ENCODE measurements at places on chromosomes 16 and 17.

DNA sequence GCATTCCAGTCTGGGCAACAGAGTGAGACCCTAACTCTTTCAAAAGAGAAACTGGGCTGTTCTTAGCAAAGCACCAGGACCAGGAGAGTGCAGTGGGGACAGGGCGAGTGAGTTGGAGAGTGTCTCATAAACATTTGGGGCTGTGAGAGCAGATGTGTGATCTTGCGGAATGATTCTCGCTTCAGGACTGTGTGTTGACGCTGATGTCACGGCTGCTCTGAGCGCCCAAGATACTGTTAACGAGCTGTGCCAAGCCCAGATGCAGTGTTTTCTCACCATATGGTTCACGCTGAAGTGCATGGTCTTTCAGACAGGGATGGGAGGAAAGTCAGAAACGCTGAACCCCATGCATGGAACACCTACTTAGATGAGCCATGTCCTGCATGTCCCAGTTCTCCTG, 438.2 kb downstream of the HS3ST4 start:
- no peak for DNase-seq

DNA sequence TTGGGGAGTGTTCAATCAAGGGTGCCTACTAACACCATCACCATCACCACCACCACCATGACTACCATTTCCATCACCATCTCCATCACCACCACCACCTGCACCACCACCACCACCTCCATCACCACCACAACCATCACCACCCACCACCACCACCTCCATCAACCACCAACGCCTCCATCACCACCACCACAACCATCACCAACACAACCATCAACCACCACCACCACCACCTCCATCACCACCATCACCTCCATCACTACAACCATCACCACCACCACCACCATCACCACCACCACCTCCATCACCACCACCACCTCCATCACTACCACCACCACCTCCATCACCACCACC, 15.7 kb downstream of the MARCHF10 start:
- no peak for DNase-seq

DNA sequence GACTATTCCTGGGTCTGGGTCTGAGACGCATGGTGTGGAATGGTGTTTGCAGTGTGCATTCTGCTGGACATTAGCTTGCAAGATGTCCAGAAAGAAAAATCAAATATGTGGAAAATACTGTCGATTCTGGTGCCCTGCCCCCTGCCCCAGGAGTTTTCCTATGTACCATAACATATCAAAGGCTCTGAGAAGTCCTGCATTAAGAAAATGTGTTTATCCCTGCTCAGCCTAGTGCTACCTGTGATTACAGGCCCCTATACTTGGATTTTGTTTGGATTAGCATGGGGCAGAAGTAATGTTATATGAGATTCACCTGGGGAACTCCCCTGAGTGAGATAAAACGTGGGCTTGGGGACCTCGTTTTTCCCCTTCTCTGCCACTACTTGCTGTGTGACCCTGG, 325.0 kb downstream of the CBLN1 start:
- DNase-seq: no peak

GRCh38 chr16:28543072-28543471, 4.3 kb upstream of the NUPR1 start:
- no peak for DNase-seq

GRCh38 chr17:41467561-41467960, 375 bp upstream of the KRT32 start:
- DNase-seq: no peak

- DNase-seq: no peak
Observed at GRCh38 chr16:59088431-59088830, 354.3 kb upstream of the GOT2 start.

- DNase-seq: no peak
Observed at GRCh38 chr16:22699356-22699755, 114.6 kb upstream of the HS3ST2 start.

DNA sequence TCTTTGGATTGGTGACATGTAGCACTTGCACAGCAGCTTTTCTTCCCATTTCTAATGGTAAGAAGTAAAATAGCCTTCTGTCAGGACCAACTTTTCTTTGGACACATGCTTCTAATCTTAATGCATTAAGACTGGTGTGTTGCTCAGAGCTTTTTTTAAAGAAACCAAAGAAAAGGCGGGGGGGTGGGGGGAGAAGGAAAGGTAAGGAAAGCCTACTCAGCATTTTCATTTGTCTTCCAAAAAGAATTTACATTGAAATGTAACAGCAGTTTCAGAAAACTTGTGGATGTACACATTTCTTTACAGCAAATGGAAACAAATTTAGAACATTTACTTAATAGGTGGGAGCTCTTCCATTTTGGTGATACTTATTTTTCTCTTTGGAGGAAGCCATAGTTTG, 49.6 kb downstream of the NLK start:
- no peak for DNase-seq

DNA sequence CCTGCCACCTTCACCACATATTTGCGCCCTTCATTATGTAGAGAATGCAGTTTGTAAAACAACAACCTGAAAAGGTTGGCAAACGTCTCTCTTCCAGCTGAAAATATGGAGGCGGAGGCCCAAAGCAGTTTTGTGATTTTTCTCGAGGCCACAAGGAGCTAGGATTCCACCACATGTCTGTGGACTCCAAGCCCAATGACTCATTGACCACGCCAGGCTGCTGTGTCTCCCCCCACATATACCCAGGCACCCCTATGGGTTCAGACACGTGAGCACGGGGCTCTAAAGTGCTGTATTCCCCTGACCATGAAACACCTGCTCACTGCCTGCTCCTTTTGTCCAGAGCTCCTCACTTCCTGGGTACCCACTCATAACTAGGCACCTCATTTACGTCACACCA, 121.4 kb upstream of the CDH5 start:
- no peak for DNase-seq

GRCh38 chr17:41186872-41187271, 2.2 kb upstream of the KRTAP4-1 start:
- DNase-seq: no peak

- DNase-seq: peak; percentile 44
Observed at GRCh38 chr17:68198931-68199836, 48.7 kb upstream of the AMZ2 start.
